ENCODE measurements at places on chromosomes 2 and 18. TPM values are rescaled to one million over a fixed set of nuclear protein-coding genes. Genes with fewer than 3 reads are reported as not detected.

UGT1A7 gene
- not detected for total RNA-seq

PRSS56 gene
- not detected for total RNA-seq

LCT gene
- not detected for total RNA-seq

RGPD3 gene
- not detected for total RNA-seq

DNA sequence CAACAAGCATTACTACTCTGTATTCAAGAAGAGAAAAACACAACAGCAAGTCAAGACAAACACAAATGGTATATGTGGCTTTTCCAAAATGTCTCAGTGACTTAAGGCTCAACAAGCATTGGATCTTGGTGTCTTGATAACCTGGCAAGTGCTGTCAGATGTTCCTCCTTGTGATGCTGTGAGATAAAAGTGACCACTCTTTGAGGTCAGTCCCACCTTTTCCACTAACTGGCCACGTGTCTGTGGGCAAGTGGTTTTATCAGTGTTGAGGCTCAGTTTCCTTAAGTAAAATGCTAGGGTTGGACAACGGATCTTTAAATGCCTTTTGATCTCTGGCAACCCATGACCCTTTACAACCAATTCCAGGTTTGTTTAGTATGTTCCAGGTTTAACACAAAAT lies 98.7 kb downstream of the BCL2 start:
- H3K27me3 ChIP-seq: no peaks in the 10 kb centered on the region
- no peak overlapping the region for H3K27ac ChIP-seq
- H3K4me1 ChIP-seq: no peaks in the 10 kb centered on the region
- DNase-seq: no peak

THSD7B gene
- not detected for total RNA-seq

- no peak overlapping the region for H3K27ac ChIP-seq
- H3K27me3 ChIP-seq: no peaks in the 10 kb centered on the region
- H3K36me3 ChIP-seq: no peaks in the 10 kb centered on the region
- no peak overlapping the region for H3K4me3 ChIP-seq
Observed at GRCh38 chr2:209993968-209994367, 8.5 kb upstream of the RPE start.

DNA sequence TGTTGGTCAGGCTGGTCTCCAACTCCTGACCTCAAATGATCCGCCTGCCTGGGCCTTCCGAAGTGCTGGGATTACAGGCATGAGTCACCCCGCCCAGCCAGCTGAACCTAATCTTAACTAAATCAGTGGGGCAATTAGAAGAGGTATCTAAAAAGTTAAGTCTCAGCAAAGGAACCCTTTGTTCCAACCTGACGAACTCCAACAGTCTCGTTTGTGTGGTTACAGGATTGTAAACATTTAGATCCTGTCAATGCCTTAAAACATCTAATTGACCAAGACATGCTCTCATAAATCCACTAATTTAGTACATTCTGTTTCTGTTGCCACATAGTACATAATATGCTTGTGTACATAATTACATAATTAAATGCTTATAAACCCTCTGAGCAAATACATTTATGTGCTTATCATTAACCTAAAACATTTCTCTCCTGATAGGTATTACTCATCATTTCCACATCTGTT lies 31.1 kb upstream of the STK39 start:
- no peaks in the 10 kb centered on the region for H3K36me3 ChIP-seq
- no peak overlapping the region for H3K4me3 ChIP-seq
- no peaks in the 10 kb centered on the region for H3K27me3 ChIP-seq
- H3K4me1 ChIP-seq: no peaks in the 10 kb centered on the region
- no peak overlapping the region for H3K27ac ChIP-seq

- peaks cover 20% of the 10 kb centered on the region for H3K4me1 ChIP-seq
- H3K4me3 ChIP-seq: no peak overlapping the region
- H3K27ac ChIP-seq: no peak overlapping the region
- no peaks in the 10 kb centered on the region for H3K27me3 ChIP-seq
- no peaks in the 10 kb centered on the region for H3K36me3 ChIP-seq
Observed at GRCh38 chr2:20434588-20435294, 12.1 kb upstream of the RHOB start.

GRCh38 chr18:60549338-60549960 lies 176.9 kb upstream of the MC4R start:
- no peak overlapping the region for H3K4me3 ChIP-seq
- DNase-seq: no peak
- H3K27ac ChIP-seq: no peak overlapping the region
- no peaks in the 10 kb centered on the region for H3K36me3 ChIP-seq

CIB4 gene
- 0.51 TPM for total RNA-seq

DNA sequence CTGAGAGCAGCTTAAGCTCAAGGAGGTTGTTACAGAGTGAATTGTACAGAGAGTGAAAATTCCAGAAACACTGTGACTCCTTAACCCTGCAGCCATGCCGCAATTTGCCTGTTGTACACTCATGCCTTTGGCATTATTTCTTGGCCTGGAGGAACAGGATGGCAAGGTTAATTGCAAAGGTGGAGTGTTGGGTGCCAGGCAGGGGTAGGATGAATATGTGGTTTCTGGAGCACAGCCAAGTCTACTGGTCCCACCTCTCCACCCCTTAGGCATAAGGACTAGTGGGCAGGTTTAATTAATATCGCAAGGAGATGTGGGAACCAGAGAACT lies 250.2 kb downstream of the LRRTM1 start:
- no peaks in the 10 kb centered on the region for H3K36me3 ChIP-seq
- H3K4me1 ChIP-seq: no peaks in the 10 kb centered on the region
- H3K27ac ChIP-seq: no peak overlapping the region
- no peak overlapping the region for H3K4me3 ChIP-seq

DNA sequence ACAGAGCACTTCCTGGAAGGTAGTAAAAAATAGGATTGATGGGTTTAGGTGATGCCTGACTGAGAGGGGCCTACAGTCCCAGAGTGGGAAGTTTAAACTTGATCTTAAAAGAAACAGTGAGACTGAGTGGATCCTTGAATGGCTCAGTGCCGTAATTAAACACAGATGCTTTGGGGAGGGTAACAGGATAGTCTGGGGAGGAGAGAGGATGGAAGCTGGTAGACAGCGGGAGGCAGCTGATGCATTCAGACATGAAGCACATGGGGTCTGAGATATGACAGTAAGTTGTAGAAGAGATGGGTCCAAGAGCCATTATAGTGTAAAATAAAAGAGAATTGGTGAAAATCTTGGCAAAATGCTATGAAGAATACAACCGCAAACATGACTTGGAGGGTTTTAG lies 54.4 kb downstream of the AOX1 start:
- DNase-seq: no peak
- H3K36me3 ChIP-seq: peaks cover 49% of the 10 kb centered on the region
- no peak overlapping the region for H3K27ac ChIP-seq

FBXO36 gene
- 1.0 TPM for total RNA-seq
